ENCODE measurements at places on chromosomes 7 and 10. TPM values are rescaled to one million over a fixed set of nuclear protein-coding genes. Genes with fewer than 3 reads are reported as not detected.
A peak's percentile ranks its signal among the peaks of the same experiment; 100 is the strongest.

DNA sequence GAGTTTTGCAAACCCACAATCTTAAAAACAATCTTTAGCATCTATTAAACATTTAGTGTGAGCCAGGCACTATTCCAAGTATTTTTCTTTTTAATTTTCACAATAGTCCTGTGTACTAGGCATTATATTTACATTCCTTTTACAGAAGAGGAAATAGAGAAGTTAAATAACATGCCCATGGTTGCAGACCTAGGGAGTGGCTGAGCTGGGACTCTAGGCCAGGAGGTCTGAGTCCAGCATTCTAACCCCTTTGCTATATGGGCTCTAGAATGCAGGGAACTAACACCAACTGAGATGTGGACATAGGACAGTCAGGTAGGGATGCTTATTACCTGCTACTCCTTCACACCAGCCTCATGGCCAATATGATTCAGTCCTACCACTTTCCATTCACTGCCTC lies 243.8 kb downstream of the XPNPEP1 start:
- no peak overlapping the region for H3K4me3 ChIP-seq
- peaks cover 6% of the 10 kb centered on the region for H3K27me3 ChIP-seq
- no peak overlapping the region for H3K27ac ChIP-seq
- no peaks in the 10 kb centered on the region for H3K36me3 ChIP-seq
- no peaks in the 10 kb centered on the region for H3K4me1 ChIP-seq

DNA sequence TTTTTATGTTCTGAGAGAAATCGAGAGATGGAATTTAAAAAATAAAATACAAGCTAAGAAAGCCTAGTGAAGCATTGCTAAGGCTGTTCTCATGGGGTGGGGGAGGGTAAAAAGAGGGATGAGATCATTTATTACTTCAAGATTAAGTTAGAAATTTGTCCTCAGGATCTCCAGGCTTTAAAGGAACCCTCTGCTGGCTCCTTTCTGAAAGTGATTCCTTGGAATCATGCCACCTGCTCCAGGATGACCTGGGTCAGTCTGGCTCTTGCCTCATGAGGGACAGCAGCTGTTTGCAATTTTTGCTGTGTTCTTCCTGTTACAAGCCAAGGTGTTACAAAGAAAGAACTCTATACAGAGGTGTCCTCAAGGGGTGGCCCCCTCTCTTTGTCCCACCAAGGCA lies 69.8 kb downstream of the CDK1 start:
- no peaks in the 10 kb centered on the region for H3K27me3 ChIP-seq
- no peak overlapping the region for H3K4me3 ChIP-seq
- no peaks in the 10 kb centered on the region for H3K4me1 ChIP-seq

- H3K4me3 ChIP-seq: no peak overlapping the region
- no peaks in the 10 kb centered on the region for H3K4me1 ChIP-seq
Observed at GRCh38 chr7:150355666-150356059, 13.0 kb upstream of the REPIN1 start.

GRCh38 chr10:31346953-31347352 lies 27.9 kb downstream of the ZEB1 start:
- H3K27ac ChIP-seq: no peak overlapping the region
- H3K4me3 ChIP-seq: no peak overlapping the region
- no peaks in the 10 kb centered on the region for H3K4me1 ChIP-seq
- H3K27me3 ChIP-seq: no peaks in the 10 kb centered on the region

DNA sequence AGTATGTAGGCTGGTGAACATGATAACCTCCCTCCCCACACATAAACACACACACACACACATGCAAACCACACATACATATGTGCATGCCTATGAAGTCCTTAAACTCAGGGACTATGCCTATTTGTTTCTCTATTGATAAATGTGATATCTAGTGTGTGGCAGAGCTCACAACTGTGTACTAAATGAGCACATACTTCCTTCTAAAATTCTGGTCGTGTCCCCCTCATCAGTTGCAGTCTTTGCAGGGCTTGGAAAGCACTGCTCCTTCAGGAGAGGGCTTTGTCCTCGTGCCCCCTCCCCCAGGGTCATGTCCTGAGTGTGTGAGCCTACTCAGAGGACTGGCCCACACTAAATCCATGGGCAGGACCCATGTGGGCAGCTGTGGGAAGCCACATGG lies 94.0 kb downstream of the SFMBT2 start:
- peaks cover 2% of the 10 kb centered on the region for H3K4me1 ChIP-seq
- no peak overlapping the region for H3K4me3 ChIP-seq
- DNase-seq: no peak

- no peak overlapping the region for H3K27ac ChIP-seq
- DNase-seq: no peak
- H3K36me3 ChIP-seq: no peaks in the 10 kb centered on the region
- no peak overlapping the region for H3K4me3 ChIP-seq
- H3K27me3 ChIP-seq: no peaks in the 10 kb centered on the region
Observed at GRCh38 chr7:95454438-95455045, 19.7 kb upstream of the PON2 start.

DNA sequence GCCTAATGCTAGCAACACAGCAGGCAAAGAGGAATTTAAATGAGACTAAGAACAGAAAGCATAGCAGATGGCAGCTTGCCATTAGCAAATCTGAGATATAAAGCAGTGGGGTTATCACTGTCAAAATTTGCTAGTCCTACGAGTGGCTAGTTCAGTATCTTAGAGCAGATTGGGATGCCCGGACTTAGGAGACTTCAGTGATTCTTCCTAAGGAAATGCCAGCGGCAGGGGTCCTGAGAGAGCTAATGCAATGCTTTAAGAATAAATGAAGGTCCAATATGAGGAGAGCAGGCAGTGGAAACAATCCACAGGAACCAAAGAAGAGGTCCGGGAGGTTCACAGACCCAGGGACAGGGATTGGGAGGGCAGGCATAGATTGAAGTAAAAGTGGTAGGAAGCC lies 169.3 kb upstream of the NPSR1 start:
- no peaks in the 10 kb centered on the region for H3K36me3 ChIP-seq
- no peak overlapping the region for H3K27ac ChIP-seq
- DNase-seq: no peak
- no peak overlapping the region for H3K4me3 ChIP-seq
- no peaks in the 10 kb centered on the region for H3K4me1 ChIP-seq
- H3K27me3 ChIP-seq: peaks cover 6% of the 10 kb centered on the region

BTAF1 gene
- total RNA-seq: 38.0 TPM

DNA sequence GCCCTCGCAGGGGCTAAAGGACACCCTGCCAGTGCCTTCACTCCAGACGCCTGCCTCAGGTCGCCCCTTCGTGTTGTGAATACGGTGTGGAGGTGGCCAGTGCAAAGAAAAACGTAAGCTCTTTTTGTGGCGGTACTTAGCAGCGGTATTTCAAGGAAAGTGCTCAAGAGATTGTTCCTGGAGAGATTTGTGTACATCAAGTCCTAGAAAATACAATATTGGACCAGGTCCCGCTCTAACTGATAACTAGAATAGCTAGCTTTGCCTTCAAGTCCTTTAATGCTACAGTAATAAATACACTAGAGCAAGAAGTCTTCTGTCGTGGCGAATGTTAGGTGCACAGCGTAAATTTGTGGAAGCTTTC lies 689 bp downstream of the PLCE1 start:
- DNase-seq: no peak
- peak overlapping the region; percentile 75 for H3K4me3 ChIP-seq
- peaks cover 41% of the 10 kb centered on the region for H3K4me1 ChIP-seq
- H3K27me3 ChIP-seq: peaks cover 17% of the 10 kb centered on the region
- no peak overlapping the region for H3K27ac ChIP-seq

All from progenitor cell of endocrine pancreas (in vitro differentiated cells).